Cerebellar nuclear complex (tissue), 1 donor: ENCODE measurements at places on chromosomes 7 and 10.

DNA sequence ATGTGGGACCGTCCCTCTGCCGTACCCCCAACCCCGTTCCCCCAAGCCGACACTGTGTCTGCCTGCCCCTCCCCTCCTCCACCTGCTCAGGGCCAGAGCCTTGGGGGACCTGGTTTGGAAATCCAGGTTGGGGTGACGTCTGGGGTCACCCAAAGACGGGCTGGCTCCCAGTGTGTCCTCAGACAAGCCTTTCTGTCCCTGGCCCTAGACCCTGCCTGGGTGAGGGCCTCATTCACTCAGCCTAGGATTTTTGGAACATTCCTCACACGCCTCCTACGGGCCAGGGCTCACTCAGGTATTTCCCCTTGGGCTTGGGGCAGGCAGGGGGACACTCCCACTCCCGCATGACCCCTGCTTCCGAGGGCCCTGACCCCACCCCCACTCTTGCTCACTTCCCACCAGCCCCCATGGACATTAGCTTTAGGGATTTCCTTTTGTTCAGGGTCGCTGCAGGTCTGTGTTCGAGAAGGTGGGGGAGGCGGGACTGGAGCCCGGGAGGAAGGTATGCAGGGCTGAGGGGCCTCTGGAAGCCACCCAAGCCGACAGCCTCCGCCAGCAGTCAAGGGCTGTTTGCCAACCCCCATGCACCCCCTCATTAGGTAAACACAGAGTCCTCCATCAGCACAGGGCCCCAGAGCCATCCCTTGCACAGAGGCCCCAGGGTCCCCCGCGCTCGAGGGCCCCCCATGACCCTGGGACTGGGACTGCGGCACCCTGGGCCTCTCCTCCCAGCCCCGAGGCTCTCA lies 35.1 kb downstream of the PDGFA start:
- no peak for DNase-seq

DNA sequence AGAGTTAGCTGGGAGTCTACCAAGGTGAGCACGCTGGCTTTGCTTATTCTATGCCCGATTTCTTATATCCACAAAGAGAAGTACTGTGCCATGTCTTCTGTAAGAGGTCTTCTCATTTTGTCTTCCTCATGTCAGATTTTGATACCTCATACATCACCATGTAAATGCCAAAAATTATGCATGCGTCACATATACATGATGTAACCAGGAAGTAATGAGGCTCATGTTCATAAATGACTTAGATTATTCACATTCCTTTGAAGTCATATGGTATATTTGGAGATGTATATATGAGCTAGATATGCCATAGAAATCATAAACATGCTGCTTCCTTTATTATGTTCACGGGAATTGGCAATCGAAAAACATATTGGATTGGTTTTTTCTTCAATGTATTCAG lies 97.7 kb upstream of the CELF2 start:
- no peak for DNase-seq

DNA sequence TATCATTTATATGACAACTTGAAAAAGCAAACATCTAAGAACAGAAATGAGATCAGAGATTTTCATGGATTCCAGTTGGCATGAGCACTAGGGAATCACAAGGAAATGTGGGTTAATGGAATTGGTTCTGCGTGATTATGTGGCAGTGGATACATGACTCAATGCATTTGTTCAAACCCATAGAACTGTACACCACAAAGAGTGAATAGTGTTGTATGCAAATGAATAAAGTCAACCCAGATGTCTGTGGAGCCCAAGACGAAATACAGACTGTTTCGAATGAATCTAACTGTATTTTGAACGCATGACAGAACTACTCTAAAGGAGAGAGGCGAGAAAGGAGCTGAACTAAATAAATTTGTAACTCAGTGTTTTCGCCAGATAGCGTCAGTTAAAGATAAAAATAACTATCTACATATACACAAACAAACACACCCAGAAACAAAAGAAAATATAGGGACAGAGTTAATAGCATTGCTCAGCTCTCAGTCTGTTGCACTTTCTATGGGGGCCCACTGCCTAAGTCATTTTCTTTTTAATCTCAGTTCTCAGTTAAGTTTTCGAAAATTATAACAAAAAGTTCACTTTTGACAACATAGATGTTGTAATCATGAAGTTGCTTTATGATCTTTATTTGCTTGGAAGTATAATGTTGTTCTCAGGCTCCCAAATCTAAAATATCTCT lies 636.7 kb upstream of the SEMA3D start:
- DNase-seq = no peak

GRCh38 chr7:3710122-3710521 lies 409.1 kb downstream of the SDK1 start:
- DNase-seq = no peak

DNA sequence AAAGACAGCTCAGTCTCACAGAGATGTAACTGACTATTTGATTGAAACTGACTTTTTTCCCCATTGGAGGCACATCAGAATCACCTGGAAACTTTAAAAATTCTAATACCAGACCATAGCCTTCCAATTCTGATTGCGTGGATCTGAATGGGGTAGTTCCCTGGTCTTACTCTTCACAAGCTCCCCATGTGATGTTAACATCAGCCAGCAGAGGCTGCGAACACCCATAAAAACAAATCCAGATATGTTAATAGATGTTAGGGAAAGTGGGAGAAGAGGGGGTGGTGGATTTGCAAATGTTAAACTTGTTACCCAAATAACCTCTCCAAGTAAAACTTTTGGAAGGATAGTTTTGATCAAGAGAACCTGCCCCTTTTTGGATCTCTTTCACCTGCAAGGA lies 1133.4 kb downstream of the CNTNAP2 start:
- DNase-seq = no peak

- DNase-seq = no peak
Measured at GRCh38 chr10:104501864-104502579, 139.1 kb upstream of the SORCS3 start.

- DNase-seq = no peak
Measured at GRCh38 chr10:131899695-131900349, 986 bp upstream of the PPP2R2D start.

DNA sequence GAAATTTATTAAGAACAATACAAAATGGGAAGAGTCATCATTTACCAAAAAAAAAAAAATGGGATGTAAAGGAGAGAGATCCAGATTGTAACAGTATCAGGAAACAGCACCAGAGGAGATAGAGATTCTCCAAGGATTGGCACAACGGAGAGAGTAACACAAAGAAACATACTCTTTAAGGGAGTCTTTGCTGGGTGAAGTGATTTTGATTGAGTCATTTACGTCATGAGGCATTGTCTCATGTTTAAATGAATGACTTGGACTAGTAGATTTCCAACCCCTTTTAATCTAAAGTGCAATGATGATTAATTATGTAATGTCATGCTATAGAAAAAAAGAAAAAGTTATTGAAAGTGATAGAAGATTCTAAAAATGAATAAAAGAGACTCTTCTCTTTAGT lies 68.8 kb downstream of the ITGB8 start:
- DNase-seq = no peak

GRCh38 chr10:43557214-43557613 lies 17.2 kb downstream of the ZNF239 start:
- DNase-seq = no peak

DNA sequence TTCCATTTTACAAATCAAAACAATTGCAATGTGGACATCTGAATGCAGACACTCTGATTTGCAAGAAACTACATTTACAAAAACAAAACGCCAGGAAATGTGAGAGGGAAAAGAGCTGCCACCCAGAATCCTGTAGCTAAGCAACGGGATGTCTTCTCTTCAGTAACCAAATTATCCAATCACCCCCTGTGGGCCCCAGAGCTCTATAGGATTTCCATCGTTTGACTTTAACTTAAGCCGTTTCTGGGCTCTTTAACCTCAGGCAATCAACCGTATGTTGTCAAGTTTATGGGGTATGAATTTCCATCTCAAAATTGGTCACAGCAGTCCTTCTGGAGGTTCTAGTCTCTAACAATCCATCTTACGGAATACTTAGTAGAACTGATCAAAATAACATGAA lies 240.5 kb downstream of the ETV1 start:
- DNase-seq = peak; percentile 65

- no peak for DNase-seq
Measured at GRCh38 chr7:4006687-4007086, 675.4 kb upstream of the FOXK1 start.

DNA sequence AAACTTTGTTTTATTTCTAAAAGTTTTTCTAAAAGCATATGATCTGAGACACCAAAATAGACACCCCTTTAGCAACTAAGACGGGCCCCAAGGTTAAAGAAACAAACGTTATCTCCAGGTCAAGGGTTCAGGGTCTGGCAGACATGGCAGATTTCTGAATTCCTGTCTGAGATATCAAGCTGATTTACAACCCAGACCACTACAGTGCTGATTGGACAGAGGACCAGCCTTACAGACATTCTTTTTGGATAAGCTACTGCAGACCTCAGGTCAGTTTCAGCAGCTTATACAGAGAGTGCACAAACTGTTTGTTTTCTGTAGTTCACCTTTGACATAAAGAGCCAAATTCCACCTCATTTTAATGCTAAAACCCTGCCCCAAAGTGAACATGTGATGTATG lies 34.8 kb downstream of the SVOPL start:
- no peak for DNase-seq

DNA sequence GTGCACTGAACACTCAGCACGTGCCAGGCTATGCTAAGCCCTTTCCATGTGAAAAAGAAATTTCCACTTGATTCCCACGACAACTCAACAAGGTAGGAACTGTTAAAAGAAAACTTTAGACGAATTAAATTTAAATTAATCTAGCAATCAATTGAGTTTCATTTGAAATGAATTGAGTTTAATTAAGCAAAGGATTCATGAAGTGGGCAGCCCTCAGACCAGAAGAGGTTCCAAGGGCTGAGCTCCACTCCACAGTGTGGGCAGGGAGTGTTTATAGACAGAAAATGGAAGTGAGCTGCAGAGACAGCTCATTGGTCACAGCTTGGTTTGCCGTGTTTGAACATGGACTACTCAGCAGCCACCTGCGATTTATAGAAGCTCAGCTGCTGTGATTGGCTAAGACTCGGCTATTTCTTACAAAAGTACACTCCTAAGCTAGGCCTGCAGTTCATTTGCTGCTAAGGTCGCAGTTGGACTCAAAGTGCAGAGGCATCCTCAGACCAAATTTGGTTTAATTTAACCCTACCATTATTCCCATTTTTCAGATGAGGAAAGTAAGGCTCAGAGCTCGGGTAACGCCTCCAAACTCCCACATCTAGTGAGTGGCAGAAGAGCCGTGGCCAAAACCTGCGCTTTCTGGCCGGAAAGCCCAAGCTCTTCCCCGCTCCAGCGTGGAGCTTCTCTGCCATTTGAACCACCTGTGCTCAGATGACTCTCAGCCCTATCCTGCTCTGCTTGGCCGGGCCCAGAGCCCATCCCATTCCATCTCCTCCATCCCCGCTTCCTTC lies 24.9 kb downstream of the CALML3 start:
- no peak for DNase-seq

DNA sequence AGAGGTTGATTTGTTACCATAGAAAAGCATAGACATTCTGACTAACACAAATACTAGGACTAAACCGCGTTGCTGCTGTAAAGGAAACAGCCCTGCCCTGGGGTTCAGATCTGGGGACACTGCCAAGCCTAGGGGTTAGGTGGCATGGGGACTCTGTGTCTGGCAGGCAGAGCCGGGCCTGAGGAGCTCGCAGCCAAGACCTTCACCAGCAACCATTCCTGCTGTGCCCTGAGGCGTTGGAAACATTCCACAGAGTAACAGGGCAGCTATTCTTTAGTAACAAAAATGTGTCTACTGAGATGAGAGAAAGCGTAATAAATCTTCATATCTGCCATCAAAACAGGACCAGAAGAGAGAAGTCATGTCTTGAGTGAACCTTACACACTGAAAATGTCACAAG lies 280.5 kb downstream of the POM121L12 start:
- DNase-seq = no peak

DNA sequence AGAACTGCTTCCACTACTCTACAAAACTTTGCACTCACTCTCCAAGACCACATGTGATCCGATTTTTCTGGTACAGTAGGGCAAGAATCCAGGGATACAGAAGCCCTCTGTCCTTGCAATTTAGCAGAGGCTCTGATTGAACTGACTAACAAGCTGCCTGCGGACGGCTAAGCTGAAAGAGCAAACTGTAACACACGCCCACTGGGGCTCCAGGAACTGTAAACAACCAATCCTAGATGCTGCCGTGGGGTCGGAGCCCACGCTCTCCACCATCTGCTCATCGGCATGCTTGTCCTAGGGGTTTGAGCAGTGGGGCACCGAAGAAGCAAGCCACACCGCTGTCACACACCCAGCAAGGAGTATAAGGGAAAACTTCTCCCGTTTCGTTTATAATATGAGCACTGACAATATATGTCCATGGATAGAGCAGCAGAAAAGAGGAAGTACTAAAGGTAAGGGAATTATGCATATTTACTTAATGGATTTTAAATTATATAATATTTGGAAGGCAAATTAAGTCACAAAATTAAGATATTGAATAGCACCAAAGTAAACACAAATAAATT lies 634.4 kb upstream of the POT1 start:
- DNase-seq = no peak

- DNase-seq = no peak
Measured at GRCh38 chr7:29488977-29489376, 74.7 kb upstream of the PRR15 start.

- DNase-seq = peak; percentile 79
Measured at GRCh38 chr10:87850742-87851205, 12.6 kb downstream of the KLLN start.

- no peak for DNase-seq
Measured at GRCh38 chr7:129073738-129074137, 18.8 kb upstream of the TNPO3 start.

DNA sequence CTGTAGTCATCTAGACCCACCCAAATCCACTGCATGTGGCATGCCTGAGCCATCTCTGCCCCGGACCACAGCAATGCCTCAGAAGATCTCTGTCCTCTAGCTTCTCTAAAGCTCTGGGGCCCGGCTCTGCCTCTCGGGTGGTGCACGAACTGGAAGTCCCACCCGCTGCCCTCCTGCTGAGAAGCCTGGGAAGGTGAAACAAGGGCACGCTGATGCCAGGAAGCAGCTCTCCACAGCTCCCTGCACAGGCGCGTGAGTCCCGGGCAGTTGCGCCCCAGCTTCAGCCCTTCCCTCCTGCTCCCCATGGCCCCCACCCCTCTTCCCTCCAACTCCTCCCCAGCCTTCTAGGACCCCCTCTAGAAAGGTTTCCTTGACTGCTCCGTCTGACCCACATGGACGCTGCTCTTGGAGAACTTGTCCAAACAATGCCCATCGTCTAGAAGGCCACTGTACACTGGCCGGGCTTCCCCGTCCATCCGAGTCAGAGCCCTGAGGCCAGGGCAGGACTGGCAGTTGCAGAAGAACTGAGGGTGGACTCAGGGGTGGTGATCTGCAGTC lies 12.8 kb downstream of the KCNH2 start:
- DNase-seq = no peak

GRCh38 chr10:126135941-126136595 lies 239.7 kb downstream of the FANK1 start:
- DNase-seq = no peak

- DNase-seq = no peak
Measured at GRCh38 chr7:1675036-1675671, 5.1 kb downstream of the ELFN1 start.

DNA sequence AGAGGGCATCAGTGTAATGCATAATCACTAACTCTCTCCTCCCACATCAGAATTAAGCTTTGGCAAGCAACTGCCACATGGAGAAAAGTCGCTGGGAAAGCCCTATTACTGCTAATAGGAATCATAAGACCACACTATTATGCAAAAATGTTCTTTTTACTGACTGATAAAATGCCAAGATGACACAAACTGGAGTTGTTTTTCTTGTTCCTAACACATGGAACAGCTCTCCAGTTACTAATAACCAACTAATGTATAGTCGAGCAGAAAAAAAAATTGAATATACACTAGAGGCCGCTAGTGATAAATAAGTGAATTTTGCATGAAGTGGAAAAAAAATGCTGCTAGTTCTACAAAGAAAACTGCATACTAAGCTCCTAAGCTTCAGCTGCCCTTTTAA lies 165.6 kb downstream of the TPK1 start:
- no peak for DNase-seq
